ENCODE measurements at places on chromosomes 5 and 9.

- no peak for DNase-seq
These were observed 34.3 kb upstream of the MACIR start for GRCh38 chr5:103224118-103224893.

- DNase-seq: no peak
These were observed 62.0 kb upstream of the CACNA1B start for GRCh38 chr9:137815256-137816255.

- no peak for DNase-seq
These were observed 107.0 kb upstream of the CLINT1 start for GRCh38 chr5:157965989-157966388.

DNA sequence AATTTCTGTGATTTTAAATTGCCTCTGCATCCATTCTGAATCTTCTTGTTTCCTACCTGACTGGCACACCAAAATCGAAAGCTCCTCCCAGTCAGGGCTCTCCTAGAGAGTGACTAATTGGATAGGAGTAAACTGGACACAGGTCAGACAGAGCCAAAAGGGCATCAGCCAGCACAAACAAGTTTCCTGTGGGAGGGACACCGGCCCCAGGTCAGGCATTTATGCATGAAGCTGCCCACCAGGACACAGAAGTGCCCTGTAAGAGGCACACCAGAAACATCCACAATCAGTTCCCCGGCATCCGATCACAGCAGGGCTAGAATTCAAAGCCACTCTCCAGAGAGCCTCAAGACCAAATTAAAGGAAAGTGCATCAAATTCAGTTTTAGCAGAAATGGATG, 78.4 kb downstream of the SFXN1 start:
- DNase-seq: no peak

DNA sequence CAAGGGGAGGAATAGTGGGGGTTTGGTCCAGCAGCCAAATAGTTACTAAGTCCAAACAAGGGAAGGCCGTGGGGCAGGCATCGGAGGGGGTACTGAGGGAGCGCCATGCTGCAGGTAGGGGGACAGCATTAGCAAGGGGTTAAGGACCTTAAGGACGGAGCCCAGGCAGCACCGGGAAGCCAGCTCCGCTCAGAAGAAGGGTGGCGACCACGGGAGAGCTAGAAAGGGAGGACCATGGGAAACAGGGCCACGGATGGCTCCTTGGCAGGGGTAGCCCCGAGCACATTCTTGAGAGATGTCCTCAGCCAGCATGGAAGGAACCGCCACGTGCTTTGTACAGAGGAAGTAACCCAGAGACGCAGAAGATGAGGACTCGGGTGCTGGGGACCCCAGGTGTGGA, 76.2 kb upstream of the STXBP1 start:
- no peak for DNase-seq

DNA sequence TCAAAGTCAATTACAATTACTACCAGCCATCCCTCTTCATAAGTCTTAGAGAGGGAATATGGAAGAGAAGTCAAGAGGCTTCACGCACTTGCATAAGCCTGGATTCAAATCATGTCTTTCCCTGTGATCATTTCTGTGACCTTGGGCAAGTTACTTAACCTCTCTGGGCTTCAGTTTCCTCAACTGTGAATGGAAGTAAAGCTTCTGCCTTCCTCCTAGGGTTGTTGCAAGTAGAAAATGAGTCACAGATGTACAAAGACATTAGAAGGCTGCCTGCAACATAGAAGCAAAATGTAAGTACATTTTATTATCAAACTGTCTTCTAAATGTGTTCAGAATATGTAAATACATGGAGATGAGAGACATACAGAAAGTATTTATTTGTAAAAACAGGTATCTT, 42.3 kb upstream of the SEMA6A start:
- DNase-seq: no peak

All from ascending aorta (tissue), 2 donors.